ENCODE measurements at places on chromosomes 7 and 10. TPM values are rescaled to one million over a fixed set of nuclear protein-coding genes. Genes with fewer than 3 reads are reported as not detected.
A peak's percentile ranks its signal among the peaks of the same experiment; 100 is the strongest.

The SKIDA1 gene
- polyA plus RNA-seq = 5.6 TPM

The KNDC1 gene
- 2.5 TPM for polyA plus RNA-seq

The DENND2A gene
- polyA plus RNA-seq = 41.7 TPM

The CACNA2D1 gene
- polyA plus RNA-seq = 17.7 TPM

The PKD2L1 gene
- polyA plus RNA-seq = 0.23 TPM

The C7orf25 gene
- 2.7 TPM for polyA plus RNA-seq

The TET1 gene
- 15.9 TPM for polyA plus RNA-seq

The CAMK2B gene
- polyA plus RNA-seq = 0.77 TPM

The HOXA6 gene
- polyA plus RNA-seq = 10.8 TPM

The OR2A1 gene
- 0.67 TPM for polyA plus RNA-seq

The GALNT17 gene
- 5.9 TPM for polyA plus RNA-seq

GRCh38 chr7:13235436-13235835 is 548.0 kb downstream of the ARL4A start:
- DNase-seq = no peak

DNA sequence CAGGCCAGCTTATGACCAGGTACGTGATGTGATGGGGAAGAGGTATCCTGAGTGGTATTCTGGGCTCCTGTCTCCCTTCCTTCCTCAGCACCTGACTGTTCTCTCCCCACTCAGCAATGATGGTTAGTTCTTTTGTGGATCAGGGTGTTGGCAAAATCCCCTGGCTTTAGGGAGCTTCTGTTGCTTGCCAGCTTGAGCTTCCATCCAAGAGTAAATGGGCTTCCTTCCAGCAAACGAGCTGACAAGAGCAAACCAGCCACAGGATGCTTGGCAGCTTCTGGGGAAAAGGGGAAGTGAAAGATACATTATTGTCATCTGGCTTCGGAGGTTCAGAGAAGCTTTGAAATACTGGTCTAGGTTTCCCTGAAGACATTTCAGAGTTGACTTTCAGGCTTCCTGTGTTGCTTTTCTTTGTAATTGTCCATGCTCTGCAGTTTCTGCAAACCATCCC is 5.2 kb downstream of the DUSP5 start:
- DNase-seq = peak; percentile 83

GRCh38 chr7:1974290-1975101 is 258.2 kb downstream of the MAD1L1 start:
- DNase-seq = no peak

DNA sequence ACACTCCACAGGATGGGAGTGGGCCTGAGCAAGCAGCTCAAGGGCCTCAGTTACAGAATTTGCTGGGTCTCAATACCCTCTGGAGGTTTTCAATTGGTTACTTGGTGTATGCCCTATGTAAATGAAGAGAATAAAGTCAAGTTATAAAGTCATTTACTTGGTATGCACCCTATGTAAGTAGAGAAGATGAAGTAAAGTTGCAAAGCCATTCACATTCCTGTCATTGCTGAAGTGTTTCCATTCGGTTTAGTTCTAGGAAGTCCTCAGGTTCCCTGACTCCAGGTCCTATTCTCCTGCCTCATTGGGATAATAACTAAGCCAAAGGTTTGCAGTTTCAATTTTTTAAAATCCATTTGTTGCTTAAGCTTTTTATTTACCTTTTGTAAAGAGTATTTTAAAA is 272.6 kb upstream of the NPSR1 start:
- no peak for DNase-seq

DNA sequence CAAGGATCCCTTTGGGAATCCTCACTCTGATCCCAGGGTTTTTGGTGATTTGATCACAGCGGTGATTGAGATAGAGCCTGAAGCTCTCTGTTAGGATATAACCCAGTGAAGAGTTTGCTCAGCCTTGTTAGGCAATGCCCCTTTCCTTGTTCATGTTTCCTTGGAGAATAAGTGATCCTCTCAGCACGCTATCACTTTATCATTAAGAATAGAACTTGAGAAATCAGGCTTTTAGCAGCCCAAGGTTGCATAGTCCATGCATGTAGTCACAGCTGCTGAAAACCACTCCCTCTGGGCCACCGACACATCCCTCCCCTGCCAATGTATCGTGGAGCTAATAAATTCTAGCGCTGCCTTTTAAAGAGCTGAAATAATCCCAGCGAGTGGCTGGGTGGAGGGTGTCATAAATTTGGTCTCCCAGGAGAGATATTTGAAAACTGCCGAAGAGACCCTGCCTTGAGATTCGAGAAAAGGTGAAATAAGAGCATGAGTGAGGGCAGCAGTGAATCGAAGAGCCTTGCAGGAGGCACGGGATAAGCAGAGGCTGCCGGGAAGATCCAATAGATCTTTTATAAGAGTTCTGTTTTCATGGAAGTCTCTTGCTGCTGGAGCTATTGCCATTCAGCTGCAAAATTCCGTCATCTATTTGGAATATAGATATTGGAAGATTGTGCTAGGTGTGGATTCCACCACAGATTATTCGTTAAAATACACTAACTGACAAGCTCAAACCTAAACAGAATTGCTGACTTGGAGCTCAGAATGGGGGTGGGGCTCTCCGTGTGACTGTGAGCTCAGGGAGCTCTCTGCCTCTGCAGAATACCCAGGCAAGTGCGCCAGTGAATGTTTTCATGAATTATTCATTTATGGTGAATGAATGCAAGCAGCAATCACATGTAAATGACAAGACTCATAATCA is 249.8 kb downstream of the TRIL start:
- no peak for DNase-seq

GRCh38 chr7:123748171-123748733 is 551 bp downstream of the WASL start:
- DNase-seq = peak; percentile 29

DNA sequence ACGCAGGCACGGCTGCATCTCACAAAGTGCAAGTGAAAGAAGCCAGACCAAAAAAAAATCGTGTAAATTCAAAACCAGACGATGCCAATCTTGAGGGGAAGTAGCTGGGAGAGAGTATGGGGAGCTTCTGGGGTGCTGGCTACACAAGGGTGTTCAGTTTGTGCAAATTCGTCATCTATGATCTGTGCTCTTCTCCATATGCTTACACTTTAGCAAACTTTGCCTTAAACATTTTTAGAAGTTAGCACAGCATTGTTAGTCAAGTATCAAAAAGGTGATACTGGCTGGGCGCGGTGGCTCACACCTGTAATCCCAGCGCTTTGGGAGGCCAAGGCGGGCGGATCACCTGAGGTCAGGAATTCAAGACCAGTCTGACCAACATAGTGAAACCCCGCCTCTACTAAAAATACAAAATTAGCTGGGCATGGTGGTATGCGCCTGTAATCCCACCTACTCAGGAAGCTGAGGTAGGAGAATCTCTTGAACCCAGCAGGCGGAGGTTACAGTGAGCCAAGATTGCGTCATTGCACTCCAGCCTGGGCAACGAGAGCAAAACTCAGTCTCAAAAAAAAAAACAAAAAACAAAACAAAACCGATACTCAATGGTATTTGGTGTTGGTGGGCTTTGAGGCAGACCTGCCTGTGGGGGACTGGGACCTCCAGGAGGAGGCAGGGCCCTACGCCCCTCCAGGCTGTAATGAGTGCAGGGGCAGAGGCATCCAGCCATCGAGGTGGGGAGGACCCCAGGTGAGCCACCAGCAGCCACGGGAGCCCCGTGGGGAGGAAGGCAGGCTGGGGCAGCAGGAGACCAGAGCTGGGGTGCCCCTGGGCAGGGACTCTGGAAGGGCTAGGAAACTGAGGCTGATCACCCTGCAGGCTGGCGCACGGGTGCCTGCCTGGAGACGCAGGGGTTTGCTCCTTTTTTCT is 150.0 kb downstream of the PRKAG2 start:
- DNase-seq = no peak

DNA sequence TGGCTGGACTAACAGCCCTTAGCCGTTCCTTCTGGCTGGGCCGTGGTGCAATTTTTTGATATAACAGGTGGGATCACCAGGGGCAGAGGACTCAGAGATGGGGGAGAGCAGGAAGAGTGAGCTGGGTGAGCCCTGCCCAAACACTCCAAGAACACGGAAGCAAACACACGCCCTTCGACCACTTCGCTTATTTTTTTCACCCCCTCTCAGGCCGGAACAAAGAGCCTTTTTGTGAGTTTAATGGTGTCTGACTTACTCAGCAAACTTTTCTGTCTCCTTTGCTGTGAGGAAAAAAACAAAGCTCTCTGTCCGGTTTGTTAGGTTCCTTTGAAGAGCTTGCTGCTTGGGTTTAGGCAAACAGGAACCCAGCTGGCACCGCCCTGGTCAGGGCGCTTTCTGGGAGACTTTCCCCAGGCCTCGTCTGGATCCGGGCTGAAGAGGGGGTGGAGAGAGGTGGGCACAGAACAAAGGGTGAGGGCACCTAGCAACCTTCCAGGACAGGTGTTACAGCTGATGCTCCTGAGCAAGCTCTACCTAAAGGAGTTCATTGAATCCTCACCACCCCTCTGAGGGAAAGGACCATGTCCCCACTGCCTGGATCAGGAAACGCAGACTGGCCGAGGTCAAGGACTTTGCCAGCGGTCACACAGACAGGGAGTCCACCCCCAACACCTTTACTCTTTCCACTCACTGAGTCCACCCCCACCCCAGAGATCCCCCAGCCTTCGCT is 23.3 kb downstream of the CALML3 start:
- peak; percentile 70 for DNase-seq

GRCh38 chr10:117710181-117710798 is 167.7 kb downstream of the EMX2 start:
- DNase-seq = no peak

GRCh38 chr7:151570366-151570915 is 50.7 kb upstream of the RHEB start:
- DNase-seq = no peak

DNA sequence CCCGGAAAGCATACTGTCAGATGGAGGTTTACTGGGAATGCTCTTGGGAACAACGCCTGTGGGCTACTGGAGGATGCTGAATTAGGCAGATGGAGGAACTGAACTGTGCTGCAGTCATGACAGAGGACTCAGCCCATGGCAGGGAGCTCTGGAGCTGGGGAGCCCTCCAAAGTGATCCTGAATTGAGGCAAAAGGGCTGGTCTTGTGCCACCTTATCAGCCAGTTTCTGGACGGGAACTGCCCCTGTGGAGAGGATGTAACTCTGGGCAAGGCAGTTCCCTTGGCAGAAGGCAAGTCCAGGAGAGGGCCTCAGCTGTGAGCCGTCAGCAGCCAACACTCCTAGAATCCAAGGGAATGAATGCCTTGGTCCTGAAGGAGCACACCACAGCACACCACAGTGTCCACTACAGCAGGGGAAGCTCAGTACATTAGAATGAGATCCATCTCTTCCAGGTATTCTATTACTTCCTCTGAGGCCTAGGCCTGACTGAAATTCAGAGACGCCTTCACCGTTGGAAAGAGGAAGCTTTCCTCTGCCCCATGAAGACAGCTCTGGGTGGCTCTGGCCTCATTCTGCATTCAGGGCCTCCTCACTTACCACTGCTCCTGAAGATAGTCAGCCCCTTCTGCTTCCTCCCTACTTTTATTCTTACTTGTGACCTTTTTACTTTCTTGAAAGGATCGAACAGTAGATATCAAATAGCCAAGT is 139.6 kb upstream of the GPR26 start:
- DNase-seq = no peak

DNA sequence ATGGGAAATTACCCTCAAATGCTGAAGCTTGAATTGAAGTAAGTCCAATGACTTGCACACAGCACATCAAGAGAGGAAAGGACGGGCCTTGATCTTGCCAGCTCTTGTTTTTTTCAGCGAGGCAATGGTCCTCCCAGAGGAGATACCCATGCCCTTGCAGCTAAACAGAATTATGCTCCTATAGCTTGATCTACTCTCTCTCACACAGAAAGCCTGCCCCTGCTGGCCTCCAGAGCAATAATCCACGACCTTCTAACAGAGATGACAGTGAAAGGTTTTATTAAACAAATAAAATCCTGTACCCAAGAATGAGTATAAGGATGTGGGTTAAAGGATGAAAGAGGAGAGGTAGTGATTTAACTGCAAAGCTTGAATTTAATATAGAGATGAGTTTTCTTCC is 268.0 kb downstream of the ADRA2A start:
- no peak for DNase-seq

DNA sequence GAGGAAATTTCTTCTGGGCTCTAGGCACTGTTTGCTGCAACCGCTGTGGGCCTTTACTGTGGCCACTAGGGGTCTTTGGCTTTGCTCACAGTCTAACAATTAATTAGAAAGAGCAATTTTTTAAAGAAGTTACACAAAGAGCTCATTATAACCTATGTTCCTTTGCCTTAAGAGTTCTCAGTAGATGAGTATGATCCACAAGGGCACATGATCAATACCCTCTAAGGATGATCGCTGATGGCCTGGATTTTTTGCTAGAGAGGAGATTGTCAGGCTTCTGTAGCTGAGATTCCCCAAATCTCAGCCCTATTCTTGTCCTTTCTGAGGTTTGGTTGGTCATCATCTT is 80.8 kb upstream of the RHOBTB1 start:
- DNase-seq = no peak

DNA sequence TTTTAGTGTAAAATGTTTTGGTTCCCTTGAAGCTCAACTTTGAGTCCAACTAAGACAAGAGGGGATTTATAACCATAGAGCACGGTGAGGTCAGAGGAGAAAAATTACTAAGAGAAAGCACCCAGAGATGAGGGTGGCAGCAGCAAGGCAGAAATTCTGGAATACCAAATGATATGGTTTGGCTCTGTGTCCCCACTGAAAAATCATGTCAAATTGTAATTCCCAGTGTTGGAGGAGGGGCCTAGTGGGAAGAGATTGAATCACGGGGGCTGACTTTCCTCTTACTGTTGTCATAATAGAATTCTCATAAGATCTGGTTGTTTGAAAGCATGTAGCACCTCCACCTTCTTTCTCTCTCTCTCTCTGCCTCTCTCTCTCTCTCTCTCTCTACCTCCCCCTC is 19.4 kb upstream of the AKR1C1 start:
- DNase-seq = no peak

GRCh38 chr7:69018200-69018599 is 580.1 kb upstream of the AUTS2 start:
- DNase-seq = no peak

GRCh38 chr7:153190452-153190851 is 430.9 kb downstream of the ACTR3B start:
- DNase-seq = no peak

GRCh38 chr7:127781081-127781480 is 129.1 kb downstream of the SND1 start:
- no peak for DNase-seq

GRCh38 chr7:2611401-2611800 is 20.4 kb upstream of the TTYH3 start:
- no peak for DNase-seq
